Epithelial cell of esophagus (primary cell): ENCODE measurements at places on chromosomes 5 and 9.

- DNase-seq, result no peak
These were observed 619.9 kb downstream of the PTPRD start for GRCh38 chr9:9992936-9993335.

DNA sequence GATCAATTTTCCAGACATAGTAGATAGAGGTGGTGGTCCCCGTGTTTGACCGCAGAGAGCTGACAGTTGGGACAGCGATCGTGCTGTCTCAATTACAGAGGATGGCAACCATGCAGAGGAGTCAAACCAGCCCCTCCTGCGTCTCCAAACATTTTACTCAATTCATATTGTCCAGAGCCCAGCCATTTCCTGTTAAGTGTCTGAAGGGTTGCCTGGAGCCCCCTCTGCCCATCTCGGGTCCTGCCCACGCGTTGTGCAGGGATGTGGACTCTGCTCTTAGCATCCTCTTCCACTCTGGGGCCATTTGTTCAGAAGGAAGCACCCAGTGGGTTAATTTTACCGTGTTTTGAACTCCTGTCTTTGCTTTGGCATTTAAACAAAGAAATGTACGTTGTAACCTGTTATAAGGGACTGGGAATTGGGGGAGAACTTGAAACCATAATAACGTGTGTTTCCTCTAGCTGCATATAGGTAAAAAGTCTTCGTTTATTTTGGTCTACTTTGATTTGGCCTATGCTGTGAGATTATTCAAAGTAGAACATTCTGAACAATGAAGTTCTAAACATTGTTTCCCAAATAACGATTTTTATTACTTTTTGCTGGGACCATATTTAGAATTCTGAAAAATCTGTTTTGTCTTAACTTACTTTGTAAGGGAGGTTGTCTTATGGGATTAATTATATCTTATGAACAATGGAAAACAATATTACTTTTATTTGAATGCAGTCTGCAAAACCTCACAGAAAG, 876 bp downstream of the EGFLAM start:
- DNase-seq, result no peak

DNA sequence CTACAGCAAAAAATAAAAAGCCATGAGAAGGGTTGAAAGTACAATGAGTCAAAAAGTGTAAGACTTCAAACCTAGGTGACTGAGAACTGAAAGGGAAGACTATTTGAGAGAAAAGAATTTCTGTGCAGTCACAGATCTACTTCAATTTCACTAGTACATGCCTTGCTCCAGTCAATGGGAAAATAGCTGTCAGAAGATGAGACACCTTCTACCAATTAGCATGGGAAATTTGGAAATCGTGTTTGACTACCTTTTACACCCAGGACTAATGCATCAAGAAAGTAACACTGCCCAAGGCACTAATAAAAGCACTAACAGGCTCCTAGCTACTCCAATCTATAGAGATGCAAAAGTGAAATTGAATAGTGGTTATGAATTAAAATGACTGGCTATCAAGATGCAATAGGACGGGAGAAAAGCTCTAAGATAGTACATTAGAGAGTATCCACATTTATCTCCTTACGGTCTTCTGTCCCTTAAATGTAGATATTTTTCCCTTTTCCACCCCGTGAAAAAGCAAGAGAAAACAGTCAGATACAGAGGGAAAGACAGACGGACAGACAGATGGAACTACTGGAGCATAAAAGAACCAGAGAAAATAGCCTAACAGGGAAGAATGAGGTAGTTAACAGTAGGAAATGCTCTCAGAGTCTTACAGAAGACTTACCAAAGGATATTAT, 15.2 kb downstream of the ERP44 start:
- DNase-seq, result no peak

- DNase-seq, result no peak
These were observed 6.2 kb downstream of the GZMK start for GRCh38 chr5:55030220-55030619.

GRCh38 chr5:6705959-6706358, 7.3 kb upstream of the TENT4A start:
- DNase-seq, result no peak

DNA sequence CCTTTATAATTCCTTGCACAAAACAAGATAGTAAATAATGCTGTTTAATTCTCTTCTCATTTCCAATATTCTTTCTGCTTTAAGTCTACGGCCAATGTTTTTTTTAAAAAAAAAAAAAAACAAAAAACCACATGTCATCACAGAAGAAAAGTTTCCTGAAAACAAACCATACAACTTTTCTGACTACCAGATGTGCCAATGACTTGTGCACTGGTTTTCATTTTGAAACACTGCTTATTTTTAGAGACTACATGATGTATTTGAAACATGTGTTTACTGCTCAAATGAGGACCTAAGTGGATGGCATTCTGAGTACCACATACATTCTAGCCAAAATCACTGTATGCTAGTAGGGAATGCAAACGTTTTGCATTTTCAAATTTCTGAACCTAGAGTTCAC, 167.9 kb downstream of the GLIS3 start:
- DNase-seq, result no peak

DNA sequence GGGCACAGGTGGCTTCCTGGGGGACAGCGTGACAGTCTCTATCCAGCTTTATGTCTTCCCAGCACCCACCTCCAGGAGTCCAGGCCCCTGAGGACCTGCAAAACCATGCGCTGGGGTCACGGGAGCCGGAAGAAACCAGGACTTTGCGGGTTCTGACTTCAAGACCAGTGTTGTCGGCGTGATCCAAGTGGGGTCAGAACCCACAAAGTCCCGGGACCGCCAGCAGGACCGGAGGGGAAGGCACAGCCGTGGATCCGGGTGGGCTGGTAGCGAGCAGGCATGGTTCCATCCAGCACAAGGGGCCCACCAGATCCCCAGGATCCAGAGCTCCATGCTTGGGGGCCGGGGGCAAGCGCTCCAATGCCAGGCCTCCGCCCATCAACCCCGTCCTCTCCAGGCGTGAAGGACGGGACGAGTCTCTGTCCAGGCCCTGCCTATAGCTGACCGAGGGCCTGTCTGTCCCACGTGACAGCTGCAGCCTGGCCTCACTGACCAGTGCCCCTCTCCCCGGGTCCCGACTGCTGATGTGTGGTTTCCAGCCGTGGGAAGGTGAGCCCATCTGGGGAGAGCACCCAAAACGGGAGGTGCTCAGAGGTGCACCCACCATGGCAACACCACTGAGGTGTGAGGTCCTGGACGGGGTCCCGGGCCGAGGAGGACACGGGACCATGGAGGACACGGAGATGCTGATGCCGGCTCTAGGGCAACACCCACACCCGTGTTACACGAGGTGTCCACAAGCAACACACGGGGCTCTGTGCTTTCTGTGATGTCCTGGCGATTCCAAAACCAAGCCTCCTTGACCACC, 48.9 kb downstream of the SLC12A7 start:
- DNase-seq, result no peak

DNA sequence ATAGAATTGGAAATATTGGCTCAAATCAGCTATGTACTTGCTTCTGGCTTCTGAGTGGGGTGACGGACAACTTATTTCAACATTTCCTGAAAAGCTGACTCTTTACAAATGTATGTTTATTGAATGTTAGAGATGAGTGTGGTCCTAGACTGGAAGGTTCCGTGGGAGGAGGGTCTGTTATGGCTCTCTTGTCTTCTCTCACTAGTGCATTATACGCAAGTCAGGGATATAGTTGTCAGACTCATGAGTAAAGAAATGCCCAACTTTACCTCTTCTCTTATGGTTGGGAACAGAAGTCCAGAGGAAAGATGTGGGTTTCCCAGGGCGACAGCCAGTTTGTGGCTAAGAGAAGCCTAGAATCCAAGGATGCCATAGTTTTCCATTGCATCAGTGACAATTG, 839.3 kb upstream of the WWC1 start:
- no peak for DNase-seq

- no peak for DNase-seq
These were observed 14.1 kb upstream of the EXOC3 start for GRCh38 chr5:428754-429452.

DNA sequence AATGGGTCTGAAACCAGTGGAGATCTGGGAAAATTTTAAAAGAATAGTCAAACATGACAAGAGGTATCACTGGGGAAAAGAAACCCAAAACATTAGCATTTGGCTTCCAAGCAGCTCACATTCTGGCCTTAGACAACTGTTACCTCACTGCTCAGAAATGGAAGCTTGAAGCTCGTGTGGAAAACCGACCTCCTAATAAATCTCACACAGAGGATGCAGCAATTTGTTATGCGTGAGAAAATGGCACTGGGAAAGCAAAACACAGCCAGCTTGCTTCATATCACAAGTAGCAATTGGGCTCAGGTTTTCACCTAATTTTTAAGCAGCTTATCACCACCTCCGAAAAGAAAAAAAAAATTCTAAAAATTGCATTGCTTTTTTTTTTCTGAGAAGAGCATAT, 103.3 kb upstream of the TAS2R1 start:
- no peak for DNase-seq

- DNase-seq, result no peak
These were observed 40.8 kb upstream of the GLRX start for GRCh38 chr5:95863383-95863757.

DNA sequence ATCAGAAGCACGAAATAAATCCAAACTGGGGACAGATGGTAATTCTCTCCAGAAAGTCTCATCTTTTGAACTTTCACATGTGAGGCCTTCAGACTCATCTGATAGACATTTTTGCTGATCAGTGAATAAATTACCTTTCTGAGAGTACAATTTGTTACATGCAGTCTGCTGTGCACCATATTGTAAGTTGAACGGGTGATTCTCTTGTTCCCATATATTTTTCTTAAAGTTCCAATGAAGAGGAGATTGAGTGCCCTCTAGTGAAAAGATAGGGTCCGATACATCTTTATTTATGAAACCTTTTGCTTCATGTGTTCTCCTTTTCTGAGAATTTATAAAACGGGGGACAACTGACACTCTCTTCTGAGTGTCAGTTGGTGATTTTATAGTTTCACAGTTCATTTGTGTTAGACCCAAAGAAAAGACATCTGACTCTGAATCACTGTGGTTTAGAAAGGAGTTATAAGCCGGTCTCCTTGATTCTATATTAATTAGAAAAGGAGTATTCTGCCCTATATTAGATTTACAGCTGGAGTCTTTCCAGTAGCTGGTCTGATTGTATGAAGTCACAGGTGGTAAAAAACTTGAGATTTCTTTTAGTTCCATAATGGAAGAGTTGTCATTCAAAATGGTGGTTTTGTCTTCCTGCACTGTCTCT, 30.4 kb downstream of the GNG10 start:
- DNase-seq, result peak; percentile 41

GRCh38 chr5:127809533-127809932, 106.3 kb downstream of the CCDC192 start:
- DNase-seq, result no peak

- peak; percentile 30 for DNase-seq
These were observed 551.9 kb downstream of the PRELID2 start for GRCh38 chr5:145283141-145283810.

- DNase-seq, result peak; percentile 14
These were observed 13.4 kb upstream of the ACSL6 start for GRCh38 chr5:132024789-132025402.

DNA sequence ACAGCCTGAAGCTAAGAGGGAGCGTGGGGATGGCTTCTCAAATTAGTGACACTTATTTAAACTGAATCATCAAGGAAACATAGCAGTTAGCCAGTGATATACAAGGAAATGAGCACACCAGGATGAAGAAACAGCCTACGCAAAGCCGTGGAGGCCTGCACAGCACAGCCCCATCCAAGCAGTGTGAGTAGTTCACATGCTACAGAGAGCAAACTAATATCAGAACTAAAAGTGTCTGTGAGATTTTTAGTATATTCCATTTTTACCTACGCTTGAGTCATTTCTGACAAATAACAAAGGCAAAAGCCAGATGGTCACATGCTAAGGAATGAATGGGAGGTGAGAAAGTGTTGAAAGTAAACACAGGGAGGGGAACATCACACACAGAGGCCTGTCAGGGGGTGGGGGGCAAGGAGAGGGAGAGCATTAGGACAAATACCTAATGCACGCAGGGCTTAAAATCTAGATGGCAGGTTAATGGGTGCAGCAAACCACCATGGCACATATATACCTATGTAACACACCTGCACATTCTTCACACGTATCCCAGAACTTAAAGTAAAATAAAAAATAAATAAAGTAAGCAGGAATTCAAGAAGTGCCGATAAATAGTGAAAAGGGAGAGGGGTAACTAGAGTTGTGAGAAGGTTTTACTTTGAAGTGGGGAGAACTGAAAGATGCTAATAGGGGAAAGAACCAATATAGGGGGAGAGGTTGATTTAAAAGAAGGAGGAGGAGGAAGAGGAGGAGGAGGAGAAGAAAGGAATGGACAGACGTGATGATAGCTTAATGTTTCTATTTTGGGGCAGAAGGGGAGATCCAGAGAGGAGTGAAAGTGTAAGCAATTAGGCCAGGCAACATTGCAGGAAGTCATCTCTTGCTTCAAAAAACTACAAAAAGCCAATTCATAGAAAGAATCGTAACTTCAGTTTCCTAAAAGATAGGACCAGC, 100.9 kb upstream of the PTGER4 start:
- peak; percentile 66 for DNase-seq

DNA sequence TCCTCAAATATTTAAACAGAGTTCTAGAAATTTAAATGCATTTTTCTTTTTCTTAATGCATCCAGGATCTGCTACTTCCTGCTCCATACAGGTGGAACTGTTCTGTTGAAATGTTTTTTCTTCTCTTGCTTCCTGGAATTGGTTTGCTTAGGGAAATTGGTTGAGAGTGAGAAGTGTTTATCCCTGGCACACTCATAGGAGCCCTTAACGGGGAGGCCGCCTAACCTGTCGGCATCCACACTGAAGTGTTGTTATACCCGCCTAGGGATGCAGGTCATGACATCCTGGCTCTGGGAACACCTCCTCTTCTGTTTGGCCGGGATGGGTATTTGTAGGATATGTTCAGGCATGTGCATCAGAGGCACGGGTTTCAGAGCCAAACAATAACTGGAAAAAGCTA, 239.7 kb downstream of the GADD45G start:
- no peak for DNase-seq

DNA sequence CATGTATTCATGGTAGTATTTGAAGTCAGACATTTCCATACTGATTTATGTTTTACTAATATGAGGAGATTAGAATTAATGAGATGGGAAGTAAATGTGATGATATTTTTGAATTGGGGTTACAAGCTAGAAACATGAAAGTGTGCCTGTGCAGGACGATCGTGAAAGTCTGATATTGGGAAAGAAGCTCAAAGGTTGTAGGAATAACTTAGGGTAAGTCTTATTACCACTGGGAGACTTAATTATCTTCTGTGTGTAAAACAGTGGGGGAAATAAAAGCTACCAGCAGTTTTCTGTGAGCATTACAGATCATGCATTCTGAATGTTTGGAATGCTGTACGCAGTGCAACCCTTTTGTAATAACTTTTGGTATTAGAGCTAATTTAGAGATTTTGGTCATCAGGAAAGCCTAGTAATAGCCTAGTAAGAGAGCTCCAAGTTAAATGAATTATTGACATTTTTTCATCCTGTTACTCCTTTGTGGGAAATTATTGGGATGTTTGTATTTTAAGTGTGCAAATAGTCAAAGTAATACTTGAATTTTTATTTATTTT, 153.9 kb downstream of the PCSK5 start:
- no peak for DNase-seq

GRCh38 chr9:95316274-95316673, 1.2 kb downstream of the FANCC start:
- no peak for DNase-seq

- DNase-seq, result peak; percentile 15
These were observed 1.9 kb downstream of the PCSK5 start for GRCh38 chr9:75892216-75892911.

GRCh38 chr5:168710706-168711105, 131.5 kb upstream of the PANK3 start:
- DNase-seq, result no peak

- peak; percentile 57 for DNase-seq
These were observed 27.5 kb downstream of the SREK1 start for GRCh38 chr5:66171349-66172344.

GRCh38 chr5:26674846-26675245, 363.5 kb downstream of the CDH9 start:
- no peak for DNase-seq

GRCh38 chr9:12817702-12818101, 42.9 kb downstream of the LURAP1L start:
- DNase-seq, result peak; percentile 98
